SHP77 (cell line): ENCODE measurements at places on chromosomes 3 and 15.

GRCh38 chr3:33642806-33643205, 75.2 kb downstream of the CLASP2 start:
- DNase-seq: no peak

DNA sequence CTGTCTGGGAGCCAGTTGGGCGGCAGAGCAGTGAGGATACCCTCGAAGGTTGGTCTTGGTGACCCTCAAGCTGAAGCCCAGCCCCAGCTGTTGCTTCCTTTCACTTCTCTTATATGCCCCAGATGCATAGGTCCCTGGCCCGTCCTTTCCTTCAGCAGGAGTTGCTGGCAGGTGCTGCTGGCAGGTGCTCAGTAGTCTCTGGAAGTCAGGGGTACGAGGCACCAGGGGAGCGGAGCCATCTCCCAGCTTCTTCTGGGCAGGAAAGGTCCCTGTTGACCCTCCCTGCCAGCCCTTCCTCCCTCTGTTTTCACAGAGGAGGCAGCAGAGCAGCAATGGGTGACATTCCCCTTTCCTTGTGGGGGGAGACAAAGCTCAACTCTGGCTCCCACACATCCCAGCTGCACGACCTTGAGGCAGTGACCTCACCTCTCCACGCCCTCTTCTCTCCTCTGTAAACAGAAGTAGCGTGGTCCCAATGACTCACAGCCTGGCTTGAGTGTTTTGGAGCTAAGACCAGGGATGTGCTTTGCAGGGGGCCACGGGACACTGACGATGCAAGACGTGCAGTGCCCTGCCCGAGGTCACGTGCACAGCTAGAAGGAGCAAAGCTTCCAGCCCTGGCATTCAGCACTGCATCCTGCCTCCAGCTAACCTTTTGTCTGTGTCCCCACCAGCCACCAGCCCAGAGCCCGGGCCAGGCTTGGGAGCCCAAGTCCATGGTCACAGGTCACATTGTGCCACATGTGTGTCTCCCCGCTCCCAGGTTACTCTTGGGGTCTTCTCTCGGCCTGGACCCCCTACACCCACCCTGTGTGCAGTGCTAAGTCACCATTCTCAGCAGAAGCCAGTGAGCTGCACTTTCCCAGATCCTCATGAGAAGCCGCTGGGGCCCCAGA, 49.7 kb downstream of the SLC6A6 start:
- DNase-seq: peak; percentile 81

DNA sequence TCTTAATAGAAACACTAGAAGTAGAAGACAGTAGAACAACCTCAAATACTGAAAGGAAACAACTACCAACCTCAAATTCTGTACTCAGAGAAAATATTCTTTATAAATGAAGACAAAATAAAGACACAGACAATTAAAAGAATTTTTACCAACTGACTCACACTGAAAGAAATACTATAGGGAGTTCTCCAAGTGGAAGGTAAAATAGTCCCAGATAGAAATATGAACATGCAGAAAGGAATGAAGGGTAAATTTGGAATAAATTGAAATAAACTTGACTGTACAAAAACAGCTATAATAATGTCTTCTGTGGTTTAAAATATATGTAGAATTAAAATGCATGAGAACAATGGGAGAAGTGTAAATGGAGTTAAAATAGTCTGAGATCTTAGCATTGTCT, 36.7 kb upstream of the CCDC174 start:
- no peak for DNase-seq

DNA sequence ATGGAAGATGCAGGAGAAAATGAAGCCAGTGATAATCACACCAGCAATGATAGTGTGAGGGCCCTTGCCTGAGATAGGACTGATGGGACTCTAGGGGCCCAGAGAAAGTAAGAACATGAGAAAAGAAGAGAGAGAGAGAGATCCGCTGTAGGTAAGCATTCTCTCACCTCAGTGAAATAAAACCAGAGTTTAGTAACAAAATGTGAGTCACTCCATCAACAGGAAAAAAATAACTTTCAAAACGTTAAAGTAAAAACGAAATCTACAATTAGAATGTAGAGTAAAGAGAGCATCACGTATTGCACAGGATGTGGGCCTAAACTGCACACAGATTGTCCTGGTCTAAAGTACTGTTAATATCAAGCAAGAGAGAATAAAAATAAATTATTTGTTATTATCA, 6.8 kb upstream of the PRSS50 start:
- no peak for DNase-seq

DNA sequence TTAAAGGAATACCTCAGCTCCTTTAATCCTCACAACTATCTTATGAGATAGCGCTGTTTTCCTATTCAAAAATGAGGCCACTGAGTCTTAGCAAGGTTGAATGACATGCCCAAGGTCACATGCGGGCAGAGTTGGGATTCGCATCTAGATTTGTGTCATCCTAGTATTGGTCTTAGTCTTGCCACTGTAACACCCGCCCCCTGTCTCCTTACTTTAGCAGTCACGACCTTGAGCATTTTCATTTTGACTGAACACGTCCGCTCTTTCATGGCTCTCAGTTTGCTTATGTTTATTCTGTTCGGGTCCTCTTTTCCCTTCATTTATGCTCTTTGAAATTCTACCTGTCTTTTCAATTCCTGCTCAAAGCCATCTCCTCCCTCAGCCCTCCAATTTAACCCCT, 112.5 kb upstream of the CADPS start:
- DNase-seq: no peak

DNA sequence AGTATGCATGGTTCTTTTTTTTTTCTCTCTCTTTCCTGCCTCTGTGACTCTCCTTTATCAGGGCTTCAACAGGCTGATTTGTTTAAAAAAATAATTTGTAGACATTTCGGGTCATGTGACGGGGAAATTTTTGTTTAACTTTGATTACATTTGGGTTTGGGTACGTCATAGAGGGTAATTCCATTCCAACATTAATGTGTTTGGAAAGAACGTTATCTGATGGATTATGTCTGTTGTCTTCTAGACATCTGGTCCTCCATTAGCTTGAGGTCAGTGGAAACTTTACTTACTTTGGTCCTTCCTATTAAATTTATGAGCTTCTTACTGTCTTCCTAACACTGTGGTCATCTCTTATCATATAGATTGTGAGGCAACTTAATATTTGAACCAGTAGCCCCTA, 80.9 kb downstream of the STT3B start:
- no peak for DNase-seq

DNA sequence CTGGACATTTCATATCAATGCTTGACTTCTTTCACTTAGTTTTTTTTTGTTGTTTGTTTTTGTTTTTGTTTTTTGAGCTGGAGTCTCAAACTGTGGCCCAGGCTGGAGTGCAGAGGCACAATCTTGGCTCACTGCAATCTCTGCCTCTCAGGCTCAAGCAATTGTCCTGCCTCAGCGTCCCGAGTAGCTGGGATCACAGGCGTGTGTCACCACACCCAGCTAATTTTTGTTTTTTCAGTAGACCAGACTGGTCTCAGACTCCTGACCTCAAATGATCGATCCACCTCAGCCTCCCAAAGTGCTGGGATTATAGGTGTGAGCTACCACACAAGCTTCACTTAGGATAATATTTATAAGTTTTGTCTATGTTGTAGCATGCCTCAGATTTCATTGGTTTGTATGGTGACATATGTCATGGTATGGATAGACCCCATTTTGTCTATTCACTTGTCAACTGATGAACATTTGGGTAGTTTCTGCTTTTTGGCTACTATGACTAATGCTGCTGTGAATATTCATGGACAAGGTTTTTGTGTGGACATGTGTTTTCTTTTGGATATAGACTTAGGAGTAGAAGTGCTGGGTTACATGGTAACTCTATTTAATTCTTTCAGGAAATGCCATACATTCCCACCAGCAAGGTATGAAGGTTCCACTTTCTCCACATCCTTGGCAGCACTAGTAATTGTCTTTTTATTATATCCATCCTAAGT, 6.8 kb upstream of the PRR23E start:
- DNase-seq: no peak

GRCh38 chr15:61777689-61778088, 282.6 kb downstream of the VPS13C start:
- no peak for DNase-seq
